Stimulated activated CD4-positive, alpha-beta T cell treated with anti-CD3 and anti-CD28 coated beads, Interleukin-4, amount 100 ng/mL, for 4 hours (primary cell): ENCODE measurements at places on chromosomes 2 and 18.

GRCh38 chr2:43191947-43192516 lies 34.4 kb downstream of the ZFP36L2 start:
- no peak for DNase-seq

DNA sequence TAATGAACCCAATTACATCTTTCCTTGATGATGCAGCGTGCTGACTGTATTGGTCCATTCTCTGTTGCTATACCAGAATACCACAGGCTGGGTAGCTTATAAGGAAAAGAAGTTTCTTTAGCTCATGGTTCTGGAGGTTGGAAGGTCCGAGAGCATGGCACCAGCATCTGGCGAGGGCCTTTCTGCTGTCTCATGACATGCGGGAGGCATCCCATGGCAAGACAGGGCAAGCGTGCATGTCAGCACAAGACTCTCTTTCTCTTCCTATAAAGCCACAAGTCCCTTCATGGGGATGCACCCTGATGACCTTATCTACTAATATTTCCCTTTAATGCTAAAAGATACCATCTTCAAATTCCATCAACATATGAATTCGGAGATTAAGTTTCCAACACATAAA lies 122.8 kb upstream of the FHL2 start:
- DNase-seq = no peak

GRCh38 chr2:230642966-230643365 lies 69.7 kb upstream of the CAB39 start:
- DNase-seq = no peak

- no peak for DNase-seq
Observed at GRCh38 chr2:74110537-74110936, 37.2 kb downstream of the BOLA3 start.

GRCh38 chr2:120174963-120175581 lies 48.1 kb downstream of the TMEM185B start:
- no peak for DNase-seq

GRCh38 chr2:8447610-8448221 lies 234.1 kb upstream of the ID2 start:
- no peak for DNase-seq

GRCh38 chr18:23378302-23378686 lies 74.8 kb upstream of the RIOK3 start:
- no peak for DNase-seq

- no peak for DNase-seq
Observed at GRCh38 chr2:237870754-237871651, 11.6 kb downstream of the RAMP1 start.

GRCh38 chr2:44528595-44528994 lies 166.8 kb downstream of the CAMKMT start:
- no peak for DNase-seq

DNA sequence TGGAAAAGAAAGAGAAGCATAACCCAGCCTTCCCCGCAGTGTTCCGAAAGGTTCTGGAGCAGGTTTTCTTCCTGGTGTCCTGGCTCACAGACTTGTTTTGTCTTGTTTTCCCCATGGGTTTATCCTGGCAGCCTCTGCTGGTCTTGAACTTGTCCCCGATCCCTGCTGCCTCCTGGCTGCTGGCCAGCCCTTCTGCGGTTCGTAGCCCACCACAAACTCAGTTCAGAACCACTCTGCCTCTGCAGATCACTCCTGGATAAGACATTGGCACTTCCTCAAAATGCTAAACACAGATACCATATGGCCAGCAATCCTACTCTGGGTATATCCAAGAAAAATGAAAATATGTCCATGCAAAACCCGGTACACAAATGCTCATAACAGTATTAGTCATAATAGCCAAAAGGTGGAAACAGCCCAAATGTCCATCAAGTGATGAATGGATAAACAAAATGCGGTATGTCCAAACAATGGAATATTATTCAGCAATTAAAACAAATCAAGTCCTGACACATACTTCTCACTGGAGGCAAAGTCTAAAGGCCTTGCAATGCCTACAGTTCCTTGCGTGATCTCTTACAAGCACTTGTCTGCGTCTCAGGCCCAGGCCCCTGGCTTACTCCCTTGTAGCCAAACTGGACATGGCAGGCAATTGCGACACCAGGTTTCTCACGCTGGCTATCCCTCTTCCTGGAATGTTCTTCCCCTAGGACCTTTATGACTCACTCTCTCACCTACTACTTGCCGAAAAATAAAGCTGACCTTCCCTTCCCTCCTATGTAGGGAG lies 28.0 kb upstream of the ARHGEF4 start:
- DNase-seq = no peak

DNA sequence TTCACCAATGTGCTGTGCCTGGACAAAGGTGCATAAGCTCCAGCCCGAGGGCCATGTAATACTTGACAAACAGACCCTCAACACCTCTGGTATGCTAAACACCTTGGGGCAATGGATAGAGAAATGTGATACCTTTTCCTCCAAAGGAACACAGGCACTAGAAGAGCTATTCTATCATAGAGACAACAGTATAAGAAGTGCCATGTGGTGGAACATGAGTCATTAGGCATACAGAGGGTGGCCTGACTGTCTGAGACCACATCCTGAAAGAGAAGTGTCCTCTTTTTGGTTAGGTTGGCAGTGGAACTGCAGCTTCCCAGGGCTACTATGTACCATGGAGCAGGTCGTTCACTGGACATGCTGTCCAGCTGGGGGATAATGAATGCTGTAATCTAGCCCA lies 153.9 kb downstream of the INSIG2 start:
- DNase-seq = no peak
